Activated CD8-positive, alpha-beta T cell treated with anti-CD3 and anti-CD28 coated beads for 36 hours (primary cell): ENCODE measurements at places on chromosomes 3 and 15. TPM values are rescaled to one million over a fixed set of nuclear protein-coding genes. Genes with fewer than 3 reads are reported as not detected.
A peak's percentile ranks its signal among the peaks of the same experiment; 100 is the strongest.

Gene LPP
- 22.6 TPM for total RNA-seq

DNA sequence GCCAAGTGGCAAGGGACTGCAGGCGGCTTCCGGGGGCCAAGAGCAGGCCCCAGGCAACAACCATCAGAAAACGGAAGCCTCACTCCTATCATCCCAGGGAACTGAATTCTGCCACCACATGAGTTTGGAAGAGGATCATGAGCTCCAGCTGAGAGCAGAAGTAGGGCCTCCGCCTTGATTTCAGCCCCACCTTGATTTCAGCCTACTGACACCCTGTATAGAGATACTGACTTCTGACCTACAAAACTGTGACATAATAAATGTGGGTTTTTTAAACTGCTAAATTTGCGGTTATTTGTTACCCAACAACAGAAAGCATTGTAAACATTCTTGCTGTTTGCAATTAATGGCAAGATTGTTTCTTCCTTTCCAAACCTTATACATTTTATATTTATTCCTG lies 21.6 kb upstream of the RARRES1 start:
- H3K36me3 ChIP-seq: no peaks in the 10 kb centered on the region
- no peak for DNase-seq
- H3K4me3 ChIP-seq: no peak overlapping the region
- no peaks in the 10 kb centered on the region for H3K27me3 ChIP-seq

- H3K4me3 ChIP-seq: no peak overlapping the region
- no peaks in the 10 kb centered on the region for H3K27me3 ChIP-seq
- DNase-seq: no peak
- H3K4me1 ChIP-seq: peaks cover 27% of the 10 kb centered on the region
- H3K27ac ChIP-seq: no peak overlapping the region
Observed at GRCh38 chr15:76575274-76575673, 238.7 kb downstream of the ISL2 start.

GRCh38 chr15:63905558-63906265 lies 72.0 kb upstream of the HERC1 start:
- peaks cover 22% of the 10 kb centered on the region for H3K4me1 ChIP-seq
- DNase-seq: no peak
- H3K4me3 ChIP-seq: no peak overlapping the region
- H3K27ac ChIP-seq: peak overlapping the region; percentile 69
- H3K27me3 ChIP-seq: no peaks in the 10 kb centered on the region
- no peaks in the 10 kb centered on the region for H3K36me3 ChIP-seq
